Stimulated activated CD8-positive, alpha-beta memory T cell treated with anti-CD3 and anti-CD28 coated beads, Interleukin-7, amount 100 ng/mL, for 1 hour (primary cell): ENCODE measurements at places on chromosomes 1 and 21.

DNA sequence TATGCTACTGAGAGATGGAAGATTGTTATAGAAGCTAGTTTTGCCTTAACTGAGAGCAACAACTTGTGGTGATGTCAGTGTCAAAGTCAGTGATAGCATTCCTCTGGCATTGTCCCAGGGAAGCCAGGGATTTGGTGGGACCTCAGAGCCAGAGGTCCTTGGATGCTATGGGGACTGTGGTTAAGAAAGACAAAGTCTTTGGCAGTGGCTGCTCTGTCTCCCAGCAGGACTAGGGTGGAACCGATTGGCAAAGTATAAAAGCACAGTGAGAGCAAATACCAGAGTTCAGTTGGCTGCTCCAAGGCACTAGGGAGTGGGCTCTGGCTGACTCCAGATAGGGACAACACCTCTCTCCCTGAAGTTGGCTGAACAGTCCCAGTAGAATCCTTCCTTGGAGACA, 104.8 kb downstream of the GDAP2 start:
- no peak for DNase-seq

DNA sequence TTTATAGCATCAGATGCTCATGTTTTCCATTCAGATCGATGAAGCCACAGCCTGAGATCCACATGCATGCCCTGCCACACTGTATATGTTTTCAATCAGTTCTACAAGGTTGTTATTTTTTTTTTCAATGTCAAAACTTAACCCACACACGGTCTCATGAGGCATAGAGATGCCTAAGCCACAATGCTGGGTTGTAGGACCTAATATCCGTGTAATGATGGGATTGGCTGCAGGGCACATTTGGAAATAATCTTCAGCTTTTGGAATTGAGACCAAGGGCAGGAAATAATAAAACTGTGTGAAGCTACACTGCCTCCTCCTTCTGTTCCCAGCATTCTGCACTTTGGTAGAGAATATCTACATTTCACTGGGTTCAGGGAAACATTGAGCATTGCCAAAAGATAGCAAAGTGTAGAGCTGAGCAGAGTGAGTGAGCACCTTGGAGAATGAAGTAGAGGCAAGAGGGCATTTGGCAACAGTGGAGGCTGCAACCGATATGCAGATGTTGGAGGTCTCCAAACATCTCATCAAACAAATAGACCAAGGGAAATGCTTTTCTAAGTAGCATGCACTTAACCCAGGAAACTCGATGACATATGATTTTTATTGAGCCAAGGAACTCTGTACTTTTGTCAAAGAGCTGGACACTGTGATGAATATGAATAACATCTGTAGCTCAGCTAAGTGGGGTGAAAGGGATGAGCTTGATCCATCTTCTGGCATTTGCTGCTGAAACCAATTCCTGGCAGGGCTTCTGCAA, 176.7 kb downstream of the LYPLAL1 start:
- DNase-seq = no peak

DNA sequence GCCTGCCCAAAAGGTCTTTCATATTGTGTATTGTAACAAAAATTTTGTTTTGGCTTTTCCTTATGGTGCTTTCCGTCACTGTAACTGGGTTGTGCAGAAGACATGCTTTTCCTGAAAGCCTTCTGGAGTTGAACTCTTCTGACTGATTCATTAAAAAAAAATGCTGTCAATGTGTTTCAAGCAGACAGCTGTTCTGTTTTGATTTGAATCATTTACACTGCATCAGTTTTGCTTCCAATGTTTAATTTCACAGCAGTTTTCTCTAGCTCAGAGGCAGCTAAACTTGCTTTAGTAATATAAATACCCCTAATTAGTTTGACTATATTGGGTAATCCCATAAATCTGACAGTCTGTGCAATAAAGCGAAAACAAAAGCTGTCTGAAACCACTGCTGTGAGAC, 7.9 kb downstream of the UTP11 start:
- DNase-seq = no peak

DNA sequence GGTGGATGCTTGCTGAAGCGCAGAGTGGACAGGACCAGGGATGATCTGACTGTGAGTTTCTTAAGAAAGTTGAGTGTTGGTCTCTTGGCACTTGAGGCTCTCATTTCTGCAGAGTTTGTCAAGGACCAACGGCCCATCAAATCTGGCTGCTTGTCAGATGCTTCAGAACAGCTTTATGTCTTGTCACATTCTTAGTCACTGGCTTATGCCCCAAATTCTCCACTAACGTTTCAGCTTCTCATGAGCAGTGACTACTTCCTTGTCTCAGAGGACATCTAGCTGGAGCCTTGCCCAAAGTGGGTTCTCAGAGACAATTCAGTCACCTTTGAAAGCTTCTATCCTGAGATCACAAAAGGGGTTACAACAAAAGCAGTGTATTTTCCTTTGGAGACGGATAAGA, 92.3 kb downstream of the ST6GALNAC5 start:
- DNase-seq = no peak
